Fibroblast of lung (primary cell): ENCODE measurements at places on chromosomes 11 and 22.
A peak's percentile ranks its signal among the peaks of the same experiment; 100 is the strongest.

DNA sequence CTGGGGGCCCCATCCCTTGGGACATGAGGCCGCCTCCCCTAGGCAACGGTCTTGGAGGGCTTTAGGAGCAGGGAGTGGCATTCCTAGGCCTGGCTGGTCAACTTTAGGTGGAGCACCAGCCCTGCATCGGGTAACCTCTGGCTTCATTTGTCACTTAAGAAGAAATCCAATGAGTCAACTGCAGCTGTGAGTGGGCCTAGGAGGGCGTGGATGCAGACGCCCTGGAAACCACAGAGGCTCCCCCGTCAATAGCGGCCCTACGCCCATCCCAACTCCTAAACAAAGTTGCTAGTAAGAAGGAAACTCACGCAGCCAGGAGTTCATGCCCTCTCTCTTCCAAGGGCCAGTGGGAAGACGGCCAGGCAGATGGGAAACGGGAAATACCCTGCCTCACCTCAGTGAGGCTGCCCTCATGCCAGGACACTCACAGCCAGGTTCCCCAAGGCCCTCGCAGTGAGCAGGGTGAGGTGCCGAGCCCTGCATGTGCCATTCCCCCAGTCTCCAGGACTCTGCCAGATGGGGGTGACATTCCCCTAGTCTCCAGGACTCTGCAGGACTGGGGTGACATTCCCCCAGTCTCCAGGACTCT is 20.8 kb downstream of the BID start:
- DNase-seq = peak; percentile 79

DNA sequence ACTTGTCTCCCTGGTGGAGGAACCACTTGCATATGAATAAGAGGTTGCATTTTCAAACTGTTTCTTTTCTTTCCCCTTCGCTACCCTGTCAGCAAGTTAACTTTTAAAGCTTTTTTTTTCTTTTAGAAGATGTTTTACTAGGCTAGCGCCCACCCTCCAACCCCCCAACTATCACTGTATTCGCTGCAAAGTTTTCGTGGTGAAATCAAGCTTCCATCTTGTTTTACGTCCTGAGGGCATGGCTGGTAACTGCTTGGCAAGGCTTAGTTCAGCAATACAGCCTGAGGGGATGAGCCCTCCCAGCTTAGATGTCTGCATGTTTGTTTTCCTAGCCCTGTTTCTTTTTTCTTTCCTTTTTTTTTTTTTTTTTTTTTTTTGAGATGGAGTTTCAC is 1359.3 kb downstream of the LRRC4C start:
- DNase-seq = no peak

- peak; percentile 21 for DNase-seq
Observed at GRCh38 chr22:22060200-22061084, 77.9 kb upstream of the TOP3B start.

DNA sequence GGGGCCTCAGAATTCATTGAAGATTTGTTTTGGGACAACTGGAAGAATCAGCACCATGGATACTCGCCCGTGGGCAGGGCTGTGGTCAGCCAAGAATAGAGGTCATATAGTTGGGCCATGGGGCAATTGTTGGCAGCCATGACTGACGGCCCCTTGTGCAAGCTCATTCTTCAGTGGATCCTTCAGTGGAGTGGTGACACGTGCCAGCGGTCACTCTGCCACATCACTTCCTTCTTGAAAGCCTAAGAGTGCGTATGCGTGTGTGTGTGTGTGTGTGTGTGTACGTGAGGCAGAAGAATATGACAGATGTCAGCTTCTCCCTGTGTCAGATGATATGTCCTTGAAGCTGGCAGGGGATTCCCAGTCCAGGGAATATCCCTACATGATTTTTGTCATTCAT is 1.8 kb upstream of the IL18BP start:
- no peak for DNase-seq

DNA sequence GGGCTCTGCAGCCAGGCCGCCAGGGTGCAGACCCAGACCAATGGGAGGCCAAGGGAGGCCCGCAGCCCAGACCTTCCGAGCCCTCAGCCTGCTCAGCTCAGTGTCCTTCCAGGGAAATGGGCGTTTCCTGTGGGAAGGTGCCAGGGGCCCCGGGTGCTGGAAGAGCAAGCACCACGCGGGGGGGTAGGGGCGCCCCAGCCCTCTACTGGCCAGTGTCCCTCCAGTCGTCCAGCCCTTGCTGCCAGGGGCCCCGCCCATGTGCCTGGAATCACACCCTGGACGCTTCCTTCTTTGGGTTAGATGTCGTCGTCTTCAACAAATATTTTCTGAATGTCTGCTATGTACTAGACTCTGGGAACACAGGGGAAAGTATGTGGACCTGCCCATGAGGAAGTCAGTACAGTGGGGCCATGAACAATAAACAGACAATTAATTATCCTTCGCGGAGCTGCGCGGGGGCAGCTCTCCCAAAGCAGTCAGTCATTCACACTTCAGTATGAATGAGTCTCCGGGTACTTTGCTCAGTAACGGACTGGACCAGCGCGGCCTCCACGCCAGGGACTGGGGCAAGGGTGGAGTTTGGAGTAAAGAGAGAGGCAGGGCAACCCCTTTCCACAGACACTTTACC is 60.2 kb downstream of the CDKN1C start:
- DNase-seq = peak; percentile 91

DNA sequence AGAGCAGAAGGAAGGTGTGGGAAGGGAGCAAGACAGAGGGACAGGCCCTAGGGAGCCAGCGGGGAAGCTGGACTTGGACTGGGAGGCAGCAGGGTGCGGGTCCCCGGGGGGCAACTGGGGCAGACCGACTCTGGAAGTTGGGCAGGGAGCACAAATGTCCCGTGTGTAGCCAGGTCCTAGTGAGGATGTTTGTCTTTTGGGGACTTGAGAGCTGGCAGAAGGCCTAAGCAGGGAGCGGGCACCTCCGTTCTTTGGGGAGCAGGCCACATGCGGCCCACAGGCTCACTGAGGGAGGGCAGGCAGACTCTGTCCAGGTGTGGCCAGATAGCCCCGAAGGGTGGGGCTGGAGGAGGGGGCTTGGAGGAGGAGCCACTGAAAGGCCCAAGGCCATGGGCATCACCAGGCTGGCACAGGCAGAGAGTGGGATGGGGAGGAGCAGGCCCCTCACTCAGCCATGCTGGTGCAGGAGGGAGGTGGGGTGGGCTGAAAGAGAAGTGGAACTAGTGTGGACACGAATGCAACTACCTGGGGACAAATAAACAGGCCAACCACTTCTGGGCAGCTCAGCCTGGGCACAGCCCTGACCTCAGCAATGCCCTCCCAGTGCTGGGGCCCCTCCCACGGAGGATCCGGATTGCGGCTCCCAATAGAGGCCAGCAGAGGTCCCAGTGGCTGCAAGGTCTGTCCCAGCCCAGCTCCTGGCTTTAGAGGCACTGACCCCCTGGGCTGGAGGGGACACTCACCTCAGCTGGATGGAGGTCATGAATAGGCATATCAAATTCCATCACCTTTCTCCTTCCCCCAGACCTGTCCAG is 1.3 kb upstream of the SCARF2 start:
- DNase-seq = no peak

DNA sequence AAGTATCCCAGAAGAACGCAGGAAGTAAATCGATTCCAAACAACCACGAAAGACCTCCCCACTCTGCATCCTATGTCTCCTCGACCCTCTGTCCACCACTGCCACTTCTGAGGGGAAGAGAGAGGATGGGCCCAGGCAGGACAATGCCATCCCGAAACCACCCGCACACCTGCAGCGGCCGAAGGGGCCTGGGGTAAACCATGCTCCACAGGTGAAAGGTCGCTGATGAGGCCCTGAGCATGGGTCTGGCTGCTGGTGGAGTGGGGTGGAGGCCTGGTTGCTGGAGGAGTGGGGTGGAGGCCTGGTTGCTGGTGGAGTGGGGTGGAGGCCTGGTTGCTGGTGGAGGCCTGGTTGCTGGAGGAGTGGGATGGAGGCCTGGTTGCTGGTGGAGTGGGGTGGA is 13.1 kb downstream of the TOLLIP start:
- no peak for DNase-seq

DNA sequence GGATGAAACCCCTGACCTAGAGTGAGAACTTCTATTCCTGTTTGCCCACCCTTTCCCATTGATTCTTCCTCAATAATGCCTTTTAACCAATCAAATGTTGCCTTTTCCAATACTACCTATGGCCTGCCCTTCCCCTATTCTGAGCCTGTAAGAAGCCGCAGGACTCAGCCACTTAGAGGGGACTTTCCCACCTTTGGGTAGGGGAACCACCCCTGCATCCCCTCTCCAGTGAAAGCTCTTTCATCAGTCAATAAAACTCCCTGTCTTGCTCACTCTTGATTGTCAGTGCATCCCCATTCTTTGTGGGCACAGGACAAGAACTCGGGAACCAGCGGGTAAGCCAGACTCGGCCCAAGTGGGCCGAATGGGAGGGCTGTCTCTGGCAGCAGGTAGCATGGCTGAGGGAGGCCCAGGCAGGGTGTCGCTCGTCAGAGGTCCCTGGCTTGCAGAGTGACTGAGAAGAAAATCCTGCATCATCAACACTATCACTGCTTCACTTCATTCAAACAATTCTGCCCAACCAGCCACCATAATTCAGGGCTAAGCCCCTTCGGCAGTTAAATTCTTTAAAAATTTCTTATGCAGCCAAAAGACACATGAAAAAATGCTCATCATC is 30.4 kb downstream of the LDHAL6A start:
- no peak for DNase-seq

DNA sequence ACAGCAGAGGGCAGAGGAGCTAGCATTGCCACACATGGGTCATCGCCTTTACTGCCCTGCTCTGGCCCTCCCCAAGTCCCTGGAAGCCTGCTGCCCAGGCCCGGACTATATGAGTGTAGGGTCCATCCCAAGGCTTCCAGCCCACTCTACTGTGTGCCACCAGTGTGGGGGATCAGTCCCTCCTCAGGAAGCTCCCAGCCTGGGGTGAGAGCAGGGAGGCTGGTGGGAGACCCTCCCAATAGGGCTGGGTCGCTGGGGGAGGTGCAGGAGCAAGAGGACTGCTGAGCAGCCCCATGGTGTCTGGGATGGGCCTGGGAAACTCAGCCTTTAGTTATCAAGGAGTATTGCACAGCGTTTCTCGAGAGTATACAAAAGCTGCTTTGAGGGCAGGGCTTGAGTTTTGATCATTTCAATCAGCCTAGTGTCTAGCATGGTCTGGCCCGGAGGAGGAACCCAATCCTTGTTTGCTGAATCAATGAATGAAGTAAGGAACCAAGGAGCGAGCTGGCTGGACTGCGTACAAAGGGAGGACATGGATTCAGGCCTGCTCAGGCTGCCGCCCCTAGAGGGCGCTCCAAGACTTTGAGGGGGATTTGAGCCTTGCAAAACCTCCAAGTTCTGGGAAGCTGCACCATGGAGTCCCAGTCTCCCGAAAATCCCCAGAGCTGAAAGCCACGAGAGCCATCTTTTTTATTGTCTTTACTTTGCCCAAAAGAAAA is 89.0 kb upstream of the PARVA start:
- DNase-seq = peak; percentile 92

DNA sequence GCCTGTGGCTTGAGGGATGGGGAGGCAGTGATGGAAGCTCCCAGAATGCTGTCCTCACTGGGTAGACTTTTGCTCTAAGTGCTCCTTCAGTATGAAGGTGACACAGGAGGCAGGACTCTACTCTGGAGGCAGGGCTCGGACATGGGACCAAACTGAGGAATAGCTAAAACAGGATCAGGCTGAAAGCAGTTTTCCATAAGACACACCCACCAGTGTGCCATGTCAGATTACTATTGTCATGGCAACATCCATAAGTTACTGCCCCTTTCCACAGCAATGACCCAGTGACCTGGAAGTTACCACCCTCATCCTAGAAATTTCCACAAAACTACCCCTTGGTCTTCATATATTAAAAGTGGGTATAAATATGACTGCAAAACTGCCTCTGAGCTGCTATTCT is 43.6 kb upstream of the GALNT18 start:
- no peak for DNase-seq

- DNase-seq = peak; percentile 67
Observed at GRCh38 chr11:15967166-15967565, 389.2 kb downstream of the SOX6 start.

DNA sequence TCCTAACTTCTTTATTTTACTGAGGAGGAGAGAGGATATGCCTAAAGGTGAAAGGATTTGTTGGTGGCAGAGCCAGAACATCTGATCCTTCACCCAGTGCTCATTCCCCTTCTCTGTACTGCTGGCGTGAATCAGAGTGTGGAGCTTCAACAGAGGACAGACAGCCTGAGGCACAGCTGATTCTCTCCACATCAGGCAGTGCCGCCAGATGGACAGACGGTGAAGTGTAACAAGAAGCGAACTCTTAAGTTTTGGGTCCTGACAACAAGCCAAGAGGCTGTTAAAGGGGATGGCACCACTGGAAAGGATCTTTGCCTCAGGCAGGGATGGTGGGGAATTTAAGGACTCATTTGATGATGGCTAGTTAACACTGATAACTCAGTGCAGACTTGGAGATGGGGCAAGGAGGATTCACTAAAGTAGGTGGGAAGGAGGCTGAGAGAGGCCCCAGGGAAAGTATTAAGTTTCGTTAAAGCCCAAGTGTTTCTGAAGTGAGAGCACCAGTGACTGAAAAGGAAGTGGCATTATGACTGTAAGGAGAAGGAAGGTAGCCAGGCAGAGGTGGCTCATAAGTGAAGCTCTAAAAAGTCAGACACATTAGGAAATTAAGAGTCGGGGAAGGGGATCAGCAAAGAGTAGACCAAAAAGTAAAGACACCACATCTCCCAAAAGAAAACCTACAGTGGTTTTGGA is 81.3 kb downstream of the CLPB start:
- DNase-seq = peak; percentile 81

DNA sequence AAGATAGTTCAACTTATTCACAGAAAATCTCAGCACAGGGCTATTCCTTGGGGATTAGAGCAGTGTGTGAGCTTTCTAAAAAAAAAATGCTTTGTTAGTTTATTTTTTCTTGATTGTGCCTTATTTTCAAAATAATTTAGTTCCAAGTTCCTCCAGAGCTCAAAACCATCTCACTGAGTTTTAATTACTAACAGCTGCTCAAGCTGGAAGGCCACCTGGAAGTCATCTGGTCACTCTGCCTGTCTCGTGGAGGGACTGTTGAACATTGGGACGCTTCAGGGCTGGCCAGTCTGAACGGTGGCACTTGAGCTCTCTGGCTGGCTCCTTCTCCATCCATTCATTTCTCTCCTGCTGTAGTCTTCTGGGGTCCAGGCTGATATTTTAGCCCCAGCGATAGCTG is 4.0 kb downstream of the OR51E1 start:
- DNase-seq = no peak

DNA sequence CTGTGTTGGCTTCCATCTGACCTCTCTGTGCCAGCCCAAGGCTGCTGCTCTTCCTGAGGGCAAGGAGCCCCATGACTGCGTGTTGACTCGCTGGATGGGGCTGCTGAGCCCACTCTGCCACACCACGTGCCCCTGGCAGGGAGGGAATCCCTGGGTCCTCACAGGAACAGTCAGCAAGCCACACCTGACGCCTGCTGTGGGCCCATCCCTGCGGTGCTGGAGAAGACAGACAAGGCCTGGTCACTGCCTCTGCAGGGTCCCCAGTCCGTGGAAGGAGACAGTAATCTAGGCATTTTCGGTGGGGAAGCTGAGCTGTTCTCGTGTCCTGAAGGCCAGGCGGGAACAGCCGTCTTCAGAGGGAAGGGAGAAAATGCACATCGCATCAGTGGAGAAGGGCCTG is 10.6 kb upstream of the PPP6R3 start:
- no peak for DNase-seq

- DNase-seq = no peak
Observed at GRCh38 chr11:117618982-117619355, 178.0 kb downstream of the DSCAML1 start.

- DNase-seq = peak; percentile 56
Observed at GRCh38 chr11:102293873-102294601, 23.2 kb upstream of the BIRC3 start.

- peak; percentile 82 for DNase-seq
Observed at GRCh38 chr22:32985899-32986765, 72.0 kb downstream of the SYN3 start.
